ENCODE measurements at places on chromosomes 3 and 15.

DNA sequence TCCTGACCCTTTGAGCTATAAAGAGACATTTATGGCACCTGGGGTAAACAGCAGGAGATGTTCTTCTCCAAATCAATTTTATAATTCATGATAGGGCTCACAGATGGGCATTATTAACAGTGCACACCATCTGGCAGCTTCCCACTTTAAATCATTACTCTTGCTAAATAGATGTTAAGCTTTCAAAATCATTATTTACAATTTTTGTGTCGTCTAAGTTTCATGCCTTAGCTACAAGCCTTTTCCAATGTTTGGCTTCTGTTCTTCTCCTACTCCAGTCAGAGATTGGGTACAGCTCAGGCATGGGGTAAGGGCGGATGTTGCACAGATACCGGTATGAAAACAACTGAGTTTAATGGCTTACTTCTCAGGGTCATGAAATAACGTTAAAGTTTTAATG, 120.9 kb upstream of the PFN2 start:
- no peak for DNase-seq

- no peak for DNase-seq
These were observed 81.5 kb downstream of the TJP1 start for GRCh38 chr15:29740692-29741311.

DNA sequence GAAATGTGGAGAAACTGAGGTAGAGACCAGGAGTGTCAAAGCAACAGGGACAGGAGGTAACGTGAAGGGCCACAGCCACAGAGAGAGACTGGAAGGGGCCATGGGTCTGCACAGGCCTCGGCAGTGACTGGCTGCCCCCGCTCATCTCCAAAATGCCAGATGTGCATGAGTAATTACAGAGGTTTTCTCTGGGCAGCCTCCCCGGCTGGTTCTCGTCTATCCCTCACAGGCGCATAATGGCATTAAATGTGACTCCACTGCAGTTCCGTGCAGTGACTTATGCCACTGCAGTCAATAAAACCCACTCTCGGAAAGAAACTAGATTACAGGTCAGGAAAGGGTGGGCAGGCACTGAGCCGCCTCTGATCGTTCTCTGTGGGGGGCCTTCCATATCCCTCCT, 74.7 kb downstream of the WDR76 start:
- DNase-seq = no peak

- no peak for DNase-seq
These were observed 6.0 kb downstream of the KLF15 start for GRCh38 chr3:126351086-126351770.

DNA sequence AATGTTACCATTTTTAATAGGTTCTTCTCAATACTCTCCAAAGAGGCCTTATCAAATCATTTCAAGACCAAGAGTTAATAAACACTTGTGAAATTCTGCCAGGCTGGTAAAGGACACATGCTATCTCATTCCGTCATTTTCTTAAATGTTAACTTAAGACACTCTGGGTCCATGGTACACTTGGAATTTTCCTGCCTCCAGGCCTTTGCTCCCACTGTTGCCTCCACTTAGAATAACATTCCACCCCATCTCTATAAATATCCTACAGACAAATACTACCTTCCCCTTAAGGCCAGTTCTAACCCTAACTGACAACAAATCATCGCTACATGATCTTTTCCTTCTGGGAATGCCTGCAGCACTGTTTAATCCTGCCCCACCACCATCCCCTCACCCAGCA, 24.1 kb downstream of the MAGI1 start:
- no peak for DNase-seq

DNA sequence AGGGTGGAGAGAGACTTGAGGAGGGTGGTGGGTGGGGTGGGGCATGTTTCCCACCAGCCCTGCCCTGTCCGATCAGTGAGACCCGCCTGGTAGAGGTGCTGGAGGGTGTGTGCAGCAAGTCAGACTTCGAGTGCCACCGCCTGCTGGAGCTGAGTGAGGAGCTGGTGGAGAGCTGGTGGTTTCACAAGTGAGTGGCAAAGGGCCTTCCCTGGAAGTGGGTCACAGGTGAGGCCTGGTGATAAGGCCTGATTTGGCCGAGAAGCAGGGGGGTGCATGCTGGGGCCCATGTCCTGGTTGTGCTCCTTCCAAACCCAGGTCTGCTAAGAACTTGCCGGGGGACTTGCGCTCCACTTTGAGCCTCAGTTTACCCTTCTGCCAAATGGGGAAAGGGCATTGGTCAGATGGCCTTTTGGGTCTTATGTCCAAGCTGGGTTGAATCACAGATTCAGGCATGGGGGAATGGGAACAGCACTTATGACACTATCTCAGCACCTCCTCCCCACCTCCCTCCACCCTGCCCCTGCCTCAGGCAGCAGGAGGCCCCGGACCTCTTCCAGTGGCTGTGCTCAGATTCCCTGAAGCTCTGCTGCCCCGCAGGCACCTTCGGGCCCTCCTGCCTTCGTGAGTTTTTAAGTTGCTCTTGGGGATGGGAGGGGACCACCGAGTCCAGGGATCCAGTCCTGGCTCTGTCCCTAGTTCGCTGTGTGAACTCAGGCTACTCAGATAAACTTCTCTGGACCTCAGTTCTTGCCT, 4.0 kb downstream of the CRELD1 start:
- DNase-seq = no peak

DNA sequence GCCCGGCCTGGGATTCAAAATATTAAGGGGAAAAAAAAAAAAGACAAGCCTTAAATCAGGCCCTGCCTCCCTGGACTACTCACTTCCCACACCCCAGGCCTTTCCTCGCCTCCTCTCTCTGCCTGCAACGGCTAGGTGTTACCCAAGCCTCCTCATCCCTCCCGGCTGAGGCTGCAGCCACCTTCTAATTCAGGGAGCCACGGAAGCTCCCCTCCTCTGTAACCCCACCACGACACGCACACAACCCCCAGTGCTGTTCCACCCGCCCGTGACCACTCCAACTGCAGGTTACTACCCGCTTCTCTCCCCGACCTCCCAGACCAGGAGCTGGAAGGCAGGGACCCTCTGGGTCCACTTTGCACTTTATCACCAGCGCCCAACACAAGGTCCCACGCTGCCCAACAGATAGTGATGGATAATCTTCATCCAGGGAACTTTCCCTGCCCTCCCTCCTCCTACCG, 936 bp downstream of the KIF7 start:
- peak; percentile 26 for DNase-seq

- peak; percentile 19 for DNase-seq
These were observed 27.1 kb downstream of the IL20RB start for GRCh38 chr3:136984837-136985236.

DNA sequence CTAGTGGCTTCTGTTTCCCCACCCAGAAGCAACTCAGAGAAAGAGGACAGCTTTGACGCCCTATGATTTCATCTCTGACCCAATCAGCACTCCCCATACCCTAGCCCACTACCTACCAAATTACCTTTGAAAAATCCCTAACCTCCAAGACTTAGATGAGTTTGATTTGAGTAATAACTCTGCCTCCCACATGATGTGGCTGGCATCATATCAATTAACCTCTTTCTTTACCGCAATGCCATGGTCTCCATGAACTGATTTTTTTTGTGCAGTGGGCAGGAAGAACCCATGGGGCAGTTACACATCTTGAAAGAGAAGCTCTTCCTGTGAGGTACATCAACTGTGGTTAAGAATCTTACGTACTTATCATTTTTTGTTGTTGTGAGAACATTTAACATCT, 25.5 kb upstream of the APOD start:
- DNase-seq = no peak

- no peak for DNase-seq
These were observed 81.5 kb downstream of the CSNK1G1 start for GRCh38 chr15:64274341-64274950.

DNA sequence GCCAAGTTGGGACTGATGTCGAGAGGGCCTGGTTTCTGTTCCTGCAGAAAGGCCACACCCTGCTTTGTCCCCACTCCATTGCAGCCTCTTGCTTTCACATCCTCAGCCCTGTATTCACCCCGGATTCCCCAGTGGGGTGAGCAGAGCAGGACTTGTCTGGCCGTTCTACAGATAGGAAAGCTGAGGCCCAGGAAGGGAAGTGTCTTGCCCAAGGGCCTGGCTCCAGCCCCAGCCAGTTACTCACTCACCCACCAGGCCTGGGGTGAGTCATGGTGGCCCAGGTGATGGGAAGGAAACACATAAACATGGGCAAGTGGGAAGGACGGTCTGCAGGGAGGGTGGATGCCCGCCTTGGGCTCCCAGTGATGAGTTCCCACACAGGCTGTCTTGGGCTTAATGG, 6.1 kb upstream of the DUSP7 start:
- DNase-seq = peak; percentile 82

- no peak for DNase-seq
These were observed 130.4 kb upstream of the SLC7A14 start for GRCh38 chr3:170716172-170716805.
